CD8-positive, alpha-beta memory T cell (primary cell): ENCODE measurements at places on chromosomes 7 and 10.

GRCh38 chr7:75732764-75733630 is 5.7 kb downstream of the HIP1 start:
- DNase-seq, result no peak

- no peak for DNase-seq
Observed at GRCh38 chr10:95963202-95963990, 55.6 kb downstream of the CC2D2B start.

GRCh38 chr7:83807774-83808173 is 158.8 kb upstream of the SEMA3E start:
- no peak for DNase-seq

DNA sequence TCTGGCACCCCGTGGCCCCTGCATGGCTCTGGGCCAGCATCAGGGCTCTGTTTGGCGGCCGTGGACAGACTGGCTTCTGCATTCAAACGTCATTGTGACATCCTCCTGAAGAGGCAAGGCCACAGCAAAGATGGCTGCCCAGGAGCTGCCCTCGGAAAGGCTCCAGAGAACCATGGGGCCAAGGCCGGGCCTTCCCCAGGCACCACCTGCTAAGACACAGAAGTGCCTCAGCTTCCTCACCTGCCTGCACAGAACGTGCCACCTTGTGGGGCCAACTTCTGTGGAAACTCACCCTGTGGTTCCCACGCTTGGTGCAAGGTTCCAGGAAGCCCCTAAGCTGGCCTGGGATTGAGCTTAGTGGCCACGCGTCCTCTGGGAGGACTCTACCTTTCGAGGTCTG is 396.9 kb downstream of the PTPRN2 start:
- DNase-seq, result no peak
